ENCODE measurements at places on chromosomes 5 and 9.
A peak's percentile ranks its signal among the peaks of the same experiment; 100 is the strongest.

DNA sequence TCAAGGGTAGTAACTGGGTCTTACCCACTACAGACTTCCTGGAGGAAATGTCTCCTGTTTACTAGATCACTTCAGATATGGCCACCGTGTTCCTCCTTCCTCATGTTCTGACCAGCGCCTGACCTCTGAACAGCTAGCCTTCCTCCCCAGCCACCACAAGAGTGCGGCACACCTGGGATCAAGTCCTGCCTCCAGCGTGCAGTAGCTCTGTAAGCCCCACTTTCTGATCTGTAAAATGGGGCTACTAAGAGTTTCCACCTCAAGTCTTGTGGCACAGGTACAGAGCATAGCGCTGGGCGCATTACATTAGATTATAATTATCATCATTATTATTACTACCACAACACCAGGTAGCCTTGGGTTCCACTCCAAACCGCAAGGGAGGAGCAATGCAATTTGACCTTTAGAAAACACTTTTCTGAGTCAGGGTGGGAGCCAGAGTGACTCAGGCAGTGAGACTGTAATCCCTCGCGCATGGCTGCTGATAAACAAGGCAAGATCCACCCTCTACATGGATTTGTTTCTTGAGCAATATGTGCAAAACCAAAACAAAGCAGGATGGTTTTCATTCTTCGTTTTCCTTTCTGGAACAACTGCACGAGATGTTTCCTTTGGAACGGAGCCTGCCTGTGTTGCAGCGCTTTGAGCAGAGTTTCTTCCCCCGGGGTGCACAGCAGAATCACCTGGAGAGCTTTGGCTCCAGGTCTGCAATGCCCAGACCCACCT is 65.0 kb upstream of the ANGPTL2 start:
- DNase-seq, result no peak

GRCh38 chr9:78601957-78602565 is 305.1 kb downstream of the PSAT1 start:
- peak; percentile 16 for DNase-seq

- DNase-seq, result no peak
Observed at GRCh38 chr5:67409126-67409777, 212.7 kb upstream of the CD180 start.

- DNase-seq, result no peak
Observed at GRCh38 chr9:35515766-35516165, 25.9 kb downstream of the RUSC2 start.

DNA sequence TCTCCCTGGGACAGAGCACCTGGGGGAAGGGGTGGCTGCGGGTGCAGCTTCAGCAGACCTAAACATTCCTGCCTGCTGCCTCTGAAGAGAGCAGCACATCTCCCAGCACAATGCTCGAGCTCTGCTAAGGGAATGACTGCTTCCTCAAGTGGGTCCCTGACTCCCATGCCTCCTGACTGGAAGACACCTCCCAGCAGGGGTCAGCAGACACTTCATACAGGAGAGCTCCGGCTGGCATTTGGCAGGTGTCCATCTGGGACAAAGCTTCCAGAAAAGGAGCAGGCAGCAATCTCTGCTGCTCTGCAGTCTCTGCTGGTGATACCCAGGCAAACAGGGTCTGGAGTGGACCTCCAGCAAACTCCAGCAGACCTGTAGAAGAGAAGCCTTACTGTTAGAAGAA is 77.2 kb downstream of the SLCO6A1 start:
- no peak for DNase-seq

DNA sequence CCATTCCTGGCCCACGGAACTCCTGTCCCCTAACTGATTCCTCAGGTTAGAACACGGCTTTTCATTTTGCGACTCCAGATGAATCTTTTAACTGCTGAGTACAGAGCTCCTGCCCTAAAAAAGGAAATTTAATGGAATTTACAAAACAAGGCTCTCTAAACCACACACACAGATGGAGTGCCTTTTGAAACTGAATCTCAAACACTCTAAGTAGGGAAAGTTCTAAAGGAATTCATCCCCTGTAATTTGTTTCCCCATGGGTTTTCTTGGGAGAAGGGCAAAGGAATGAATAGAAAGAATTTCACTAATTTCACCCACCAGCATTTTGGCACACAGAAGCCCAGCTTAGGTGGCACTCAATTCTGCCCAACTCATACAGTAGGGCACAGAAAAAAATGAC is 106.5 kb downstream of the THBS4 start:
- no peak for DNase-seq

DNA sequence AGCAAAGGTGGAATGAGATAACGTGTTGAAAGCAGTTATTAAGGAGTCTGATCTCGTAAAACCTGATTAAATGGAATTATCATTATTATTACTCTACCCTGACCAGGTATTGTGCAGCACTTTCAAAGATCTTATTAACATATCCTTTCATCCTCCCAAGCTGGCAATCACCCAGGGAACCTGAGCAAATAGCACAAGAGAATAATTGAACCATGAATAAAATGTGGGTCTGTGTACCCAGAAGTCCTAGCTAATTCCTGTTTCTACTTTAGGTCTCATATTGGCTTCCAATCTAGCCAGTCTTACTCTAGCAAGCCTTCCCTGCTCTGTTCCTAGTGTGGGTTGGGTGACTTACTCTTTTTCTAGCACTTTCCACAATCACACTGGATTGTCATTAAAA is 162.2 kb upstream of the STK32A start:
- DNase-seq, result no peak

GRCh38 chr9:96078897-96079490 is 203.5 kb downstream of the ERCC6L2 start:
- DNase-seq, result no peak

GRCh38 chr9:88721025-88721424 is 186.0 kb downstream of the NXNL2 start:
- no peak for DNase-seq

GRCh38 chr5:153459051-153459743 is 31.3 kb upstream of the GRIA1 start:
- no peak for DNase-seq

GRCh38 chr9:96173640-96174039 is 128.3 kb downstream of the HSD17B3 start:
- DNase-seq, result no peak

DNA sequence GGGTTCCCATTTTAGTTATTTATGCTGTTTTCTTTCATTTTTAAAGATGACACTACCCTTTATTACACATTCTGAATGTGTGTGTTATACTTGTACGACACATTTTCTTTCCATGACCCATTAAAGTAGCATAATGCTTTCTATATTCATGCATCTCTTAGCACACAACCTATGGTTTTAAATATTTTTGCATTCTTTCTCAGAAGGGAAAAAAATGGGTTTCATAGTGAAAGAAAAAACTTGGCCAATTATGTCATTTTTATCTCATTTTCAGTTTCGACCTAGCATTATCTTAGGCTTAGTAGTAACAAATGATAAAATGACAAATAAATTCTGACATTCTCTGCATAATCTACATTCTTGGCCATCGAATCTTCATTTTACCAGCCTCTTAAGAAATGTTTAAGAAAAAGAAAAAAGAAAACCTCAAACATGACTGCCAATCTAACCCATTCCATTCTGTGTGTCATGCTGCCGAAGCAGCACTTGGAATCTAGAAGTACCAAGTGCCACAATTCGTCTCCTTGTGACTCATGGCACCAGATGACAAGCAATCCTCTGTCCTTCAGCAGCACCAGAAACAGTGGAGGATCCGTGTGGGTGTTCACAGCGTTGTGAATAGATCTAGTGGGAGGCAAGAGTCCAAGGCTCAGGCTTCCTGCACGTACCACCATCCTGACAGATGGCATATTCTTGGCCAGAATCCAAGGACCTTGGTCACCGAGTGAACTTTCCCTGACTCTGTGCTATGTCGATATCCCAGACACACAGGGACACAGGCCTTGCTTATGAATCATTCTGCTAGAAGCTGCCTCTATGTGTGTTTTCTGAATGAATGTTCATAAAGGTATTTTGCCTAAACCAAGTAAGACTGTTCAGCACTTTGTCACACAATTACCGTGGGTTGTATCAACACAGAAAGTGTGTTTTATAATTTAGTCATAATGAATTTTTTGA is 502.7 kb downstream of the NR2F1-AS1 start:
- no peak for DNase-seq

- DNase-seq, result no peak
Observed at GRCh38 chr5:112165399-112165798, 253.7 kb downstream of the EPB41L4A start.

Measured in SK-N-MC (cell line).